ENCODE measurements at places on chromosomes 12 and 14. TPM values are rescaled to one million over a fixed set of nuclear protein-coding genes. Genes with fewer than 3 reads are reported as not detected.

DNA sequence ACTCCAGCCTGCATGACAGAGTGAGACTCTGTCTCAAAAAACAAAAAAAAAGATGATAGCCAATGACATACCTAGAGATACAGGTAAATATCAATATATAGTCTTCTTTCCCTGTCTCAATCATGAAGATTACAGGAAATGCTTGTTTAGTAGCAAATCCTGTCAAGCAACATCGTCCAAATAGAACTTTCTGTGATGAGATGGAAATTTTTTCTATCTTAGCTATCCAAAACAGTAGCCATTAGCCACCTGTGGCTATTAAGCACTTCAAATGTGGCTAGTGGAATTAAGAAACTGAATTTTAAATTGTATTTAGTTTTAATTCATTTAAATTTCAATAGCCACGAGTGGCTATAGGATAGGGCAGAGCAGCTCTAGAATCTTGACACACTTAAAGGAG, 33.2 kb upstream of the RIC8B start:
- no peak for DNase-seq

Gene LDHB
- 957 TPM for polyA plus RNA-seq

GRCh38 chr12:68081561-68081960, 78.0 kb downstream of the IFNG start:
- DNase-seq = no peak

DNA sequence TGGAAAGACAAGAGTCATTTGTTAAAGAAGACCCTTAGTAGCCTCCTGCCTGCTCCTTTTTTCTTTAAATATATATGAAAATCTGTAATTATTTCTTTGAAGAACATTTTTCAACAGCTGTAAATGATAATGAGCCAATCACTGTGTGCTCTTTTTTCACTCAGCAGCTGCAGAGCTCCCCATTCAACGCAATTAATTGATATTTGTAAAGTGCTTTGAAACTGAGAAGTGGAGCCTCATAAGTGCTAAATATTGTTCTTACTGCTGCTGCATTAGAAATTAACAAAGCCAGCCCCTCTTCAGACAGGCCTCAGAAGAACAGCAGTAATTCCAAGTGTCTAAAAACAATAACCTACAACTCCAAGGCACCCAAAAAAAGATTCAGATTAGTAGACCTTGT, 224.3 kb downstream of the GXYLT1 start:
- no peak for DNase-seq

DNA sequence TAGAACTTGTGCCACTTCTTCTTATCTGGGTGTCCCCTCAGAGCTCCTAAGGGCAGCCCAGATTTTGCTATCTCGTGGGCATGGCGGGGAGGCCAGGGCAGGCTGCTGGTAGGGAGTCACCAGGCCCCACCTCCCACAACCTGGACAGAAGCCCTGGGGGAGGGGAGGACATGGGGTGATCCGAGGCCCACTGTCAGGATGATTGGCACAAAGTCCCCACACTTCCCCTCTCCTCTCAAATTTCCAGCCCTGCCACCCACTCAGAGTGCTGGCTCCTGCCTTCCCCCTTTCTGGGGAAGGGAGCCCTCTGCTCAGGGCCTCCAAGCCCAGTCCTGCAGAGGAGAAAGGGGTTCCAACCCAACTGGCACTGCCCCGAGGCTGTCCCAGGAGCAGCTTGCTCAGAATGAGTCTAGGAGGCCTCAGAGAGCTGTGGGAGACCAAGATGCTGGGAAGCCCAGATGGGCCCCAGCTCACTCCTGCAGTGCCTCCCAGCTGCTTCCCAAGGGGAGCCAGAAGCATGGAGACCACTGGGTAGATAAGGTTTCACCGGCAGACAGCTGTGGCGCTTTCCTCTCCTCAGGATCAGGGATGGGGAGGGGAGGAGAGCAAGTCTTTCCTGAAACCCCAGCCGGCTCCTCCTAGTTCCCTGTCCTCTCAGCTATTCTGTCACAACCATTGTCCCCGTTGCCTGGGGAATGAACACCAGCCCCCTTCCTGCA, 82.8 kb downstream of the B4GALNT3 start:
- no peak for DNase-seq

DNA sequence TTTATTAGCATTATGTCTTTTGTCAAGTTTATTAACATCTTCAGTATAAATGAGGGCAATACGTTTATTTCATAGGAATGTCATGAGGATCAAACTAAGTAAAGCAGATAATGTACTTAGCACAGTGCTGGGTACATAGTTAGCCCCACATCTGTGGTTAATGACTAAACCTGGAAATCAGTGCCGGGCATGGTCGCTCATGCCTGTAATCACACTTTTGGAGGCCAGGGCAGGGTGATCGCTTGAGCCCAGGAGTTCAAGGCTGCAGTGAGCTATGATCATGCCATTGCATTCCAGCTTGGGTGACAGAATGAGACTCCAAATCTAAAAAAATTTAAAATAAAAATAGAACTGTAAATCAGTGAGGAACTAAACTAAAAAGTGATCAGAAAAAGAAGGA, 44.8 kb upstream of the GUCY2C start:
- no peak for DNase-seq

DNA sequence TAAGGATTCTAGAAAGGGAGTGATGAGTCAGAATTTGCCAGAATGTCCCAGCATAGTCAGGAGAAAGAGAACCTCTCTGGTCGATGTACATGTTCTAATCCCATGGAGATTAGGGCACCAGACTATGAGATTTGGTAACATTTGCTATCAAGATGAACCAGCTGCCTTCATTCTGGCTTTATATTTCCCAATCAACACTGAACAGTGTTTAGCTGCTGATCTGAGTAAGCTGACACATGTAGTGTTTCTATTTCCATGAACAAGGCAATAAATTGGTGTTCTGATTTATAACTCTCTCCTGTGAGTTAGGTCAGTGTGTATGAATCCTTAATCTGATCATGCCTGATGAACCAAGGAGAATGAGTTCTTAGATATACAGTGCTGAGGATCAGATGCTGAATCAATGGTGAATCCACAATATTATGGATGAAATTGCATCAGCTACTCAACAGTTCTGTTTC, 158.0 kb upstream of the AMIGO2 start:
- no peak for DNase-seq

Gene MFAP5
- 0.87 TPM for polyA plus RNA-seq

Gene TBX3
- 107 TPM for polyA plus RNA-seq

Measured in left lung (tissue), 14 donors.